ENCODE measurements at places on chromosomes 1 and 21.

DNA sequence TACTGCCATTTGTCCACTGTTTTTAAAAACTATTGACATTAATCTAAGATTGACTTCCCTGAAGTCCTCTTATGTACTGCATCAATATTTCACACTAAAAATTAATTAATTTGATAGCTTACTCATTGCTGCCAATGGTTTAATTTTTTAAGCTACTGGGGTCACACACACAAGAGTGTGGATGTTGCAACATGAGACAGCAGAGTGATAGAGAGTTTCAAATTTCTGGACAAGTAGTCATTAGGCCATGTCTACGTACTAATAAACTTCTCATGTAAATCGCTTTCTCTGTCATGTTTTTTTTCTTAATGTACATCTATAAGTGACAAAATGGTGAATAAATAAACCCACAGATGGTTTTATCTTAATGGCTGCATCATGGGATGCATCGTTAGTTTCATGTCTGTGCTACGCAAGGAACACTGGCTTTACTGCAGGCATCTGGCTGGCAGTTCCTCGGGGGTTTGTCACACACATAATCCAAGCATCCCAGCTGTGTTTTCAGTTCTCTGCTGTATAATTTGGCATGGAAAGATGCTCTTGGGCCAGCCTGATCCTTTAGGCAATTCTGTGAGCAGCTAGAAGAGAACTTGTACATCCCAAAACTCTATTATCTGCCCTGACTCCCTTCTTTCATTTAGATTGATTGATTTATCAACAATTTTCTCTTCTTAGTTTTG lies 16.4 kb upstream of the CHODL start:
- no peak for DNase-seq

DNA sequence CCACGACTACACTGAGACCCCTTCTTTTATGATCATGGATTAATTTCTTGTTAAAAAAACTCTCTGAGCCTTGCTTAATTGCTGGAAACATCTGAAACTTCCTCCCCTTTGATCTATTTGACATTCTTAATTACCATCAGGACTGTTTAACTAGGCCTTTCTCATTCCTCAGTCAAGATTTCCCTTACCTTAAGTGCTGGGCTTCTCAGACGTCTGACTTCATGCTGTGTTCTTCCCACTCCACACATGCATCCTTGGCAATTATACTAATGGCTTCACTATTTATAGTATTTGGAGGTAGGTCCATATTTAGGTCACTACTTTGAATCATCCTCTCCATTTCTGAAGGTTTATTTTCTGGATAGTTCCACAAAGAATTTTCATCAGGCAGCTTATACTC lies 341.3 kb upstream of the TMPRSS15 start:
- no peak for DNase-seq

- DNase-seq = peak; percentile 65
Observed at GRCh38 chr1:42931911-42932422, 26.7 kb downstream of the SLC2A1 start.

- DNase-seq = no peak
Observed at GRCh38 chr21:39452207-39452969, 618 bp downstream of the SH3BGR start.

DNA sequence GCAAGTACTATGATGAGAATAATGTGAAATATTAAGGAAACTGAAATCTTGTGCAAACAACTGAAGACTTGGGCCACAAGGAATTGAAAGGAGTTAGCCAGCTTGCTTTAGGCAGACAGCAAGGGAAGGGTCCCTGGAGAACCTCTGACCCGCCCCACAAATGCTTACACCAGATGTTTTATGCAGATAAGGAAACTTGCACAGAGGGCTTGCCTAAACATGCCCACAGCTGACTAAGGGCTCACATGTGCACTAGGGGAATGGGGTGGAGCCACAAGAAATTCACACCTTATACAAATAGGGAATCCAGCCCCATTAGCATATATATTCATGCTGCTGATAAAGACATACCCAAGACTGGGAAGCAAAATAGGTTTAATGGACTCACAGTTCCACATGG lies 86.1 kb upstream of the CYYR1 start:
- DNase-seq = no peak

DNA sequence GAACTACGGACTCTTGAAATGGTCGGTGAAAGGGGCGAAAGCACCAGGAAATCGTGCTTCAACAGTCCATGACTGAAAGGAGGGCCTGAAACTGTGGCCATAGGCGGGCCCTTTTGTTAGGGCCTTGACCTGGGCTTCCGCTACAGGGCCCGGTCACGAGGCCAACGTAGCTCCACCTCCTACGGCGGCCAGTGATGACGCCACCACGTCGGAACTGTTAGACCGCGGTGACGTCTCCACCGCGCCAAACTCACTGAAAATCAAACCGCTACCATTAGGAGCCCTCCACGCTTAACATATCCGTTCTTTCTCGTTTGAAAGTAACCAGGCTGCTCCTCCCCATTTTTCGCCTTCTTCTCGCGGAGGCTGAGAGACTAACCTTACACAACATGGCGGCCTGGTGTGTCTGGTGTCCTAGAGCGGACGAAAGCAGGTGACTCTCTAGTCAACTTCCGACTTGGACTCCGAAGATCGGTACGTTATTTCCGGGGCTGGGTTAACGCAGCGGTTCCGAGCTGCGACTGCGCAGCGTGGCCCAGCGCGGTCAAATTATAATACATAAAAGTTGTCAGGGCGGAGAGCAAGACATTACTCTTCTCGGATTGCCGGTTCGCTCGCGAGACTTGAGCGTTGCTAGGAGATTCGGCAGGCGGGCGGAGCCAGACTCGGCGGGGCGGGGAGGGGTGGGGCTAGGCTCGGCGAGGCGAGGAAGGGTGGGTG lies 371 bp upstream of the CACYBP start:
- peak; percentile 98 for DNase-seq

DNA sequence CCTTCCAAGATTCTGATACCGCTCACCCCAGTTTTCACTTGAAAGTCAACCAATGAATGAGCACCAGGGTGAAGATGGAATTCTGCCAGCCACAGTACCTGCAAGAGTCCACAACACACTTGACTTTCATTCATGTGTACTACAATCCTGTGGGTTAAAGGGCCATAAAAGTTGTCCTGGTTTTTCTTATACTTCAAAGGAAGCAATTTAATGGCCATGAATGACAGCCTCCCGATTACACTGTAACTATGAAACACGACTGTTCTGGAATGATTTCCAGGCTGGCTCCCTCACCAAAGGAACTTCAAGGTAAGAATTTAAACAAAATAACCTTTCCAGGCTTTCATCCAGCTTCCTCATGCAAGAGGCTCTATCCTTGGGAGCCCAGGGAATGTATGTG lies 502.8 kb downstream of the SMYD3 start:
- DNase-seq = no peak

DNA sequence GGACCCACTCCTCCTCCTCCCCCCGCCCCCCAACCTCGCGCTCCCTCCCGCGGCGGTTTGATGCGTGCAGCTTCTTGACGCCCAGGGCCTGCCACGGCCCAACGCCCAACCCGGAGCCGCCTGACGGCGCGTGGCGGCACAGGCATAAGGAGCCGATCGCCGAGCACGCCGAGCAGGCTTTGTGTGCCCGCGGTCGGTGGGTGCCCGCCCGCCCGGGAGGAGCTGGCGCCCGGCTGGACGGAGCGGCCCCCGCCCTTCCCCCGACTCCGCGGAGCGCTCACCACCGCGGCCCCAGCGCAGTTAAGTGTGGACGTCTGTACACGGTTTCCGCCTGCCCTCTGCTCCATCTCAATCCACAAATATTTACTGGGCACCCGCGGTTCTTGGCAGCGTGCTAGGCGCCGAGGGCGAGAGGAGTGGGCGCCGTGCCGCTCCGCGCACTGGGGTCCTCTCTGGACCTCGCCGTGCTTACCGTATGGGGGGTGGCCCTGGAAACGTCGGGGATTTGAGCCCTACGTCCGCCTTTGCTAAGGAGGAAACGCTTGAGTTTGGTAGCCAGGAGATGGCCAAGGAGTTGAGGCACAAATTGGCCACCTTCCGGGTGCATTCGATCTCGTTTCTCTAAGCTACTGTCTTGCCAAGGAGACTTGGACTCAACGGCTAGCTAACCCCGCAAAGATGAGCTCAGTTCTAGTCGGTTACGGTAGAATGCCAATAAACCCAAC lies 444 bp upstream of the HDGF start:
- DNase-seq = peak; percentile 96

DNA sequence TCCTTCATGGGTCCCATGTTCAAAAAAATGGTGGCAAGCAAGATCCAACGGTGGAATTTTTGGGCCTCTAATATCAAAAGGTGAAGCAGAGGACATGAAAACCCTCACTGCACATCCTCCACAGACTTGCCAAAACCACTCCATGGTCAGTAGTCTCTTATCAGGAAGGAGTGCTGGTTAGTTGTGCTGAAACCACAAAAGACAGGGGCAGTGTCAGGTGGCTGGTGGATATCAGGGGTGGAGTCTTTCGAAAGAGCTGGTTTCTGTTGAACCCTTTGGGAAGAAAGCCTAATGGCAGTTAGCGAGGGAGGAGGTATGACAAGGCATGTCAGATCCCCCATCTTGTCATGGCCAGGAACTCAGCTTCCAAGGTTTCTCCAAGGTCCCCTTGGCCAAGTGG lies 395.9 kb upstream of the CAMK1G start:
- no peak for DNase-seq

DNA sequence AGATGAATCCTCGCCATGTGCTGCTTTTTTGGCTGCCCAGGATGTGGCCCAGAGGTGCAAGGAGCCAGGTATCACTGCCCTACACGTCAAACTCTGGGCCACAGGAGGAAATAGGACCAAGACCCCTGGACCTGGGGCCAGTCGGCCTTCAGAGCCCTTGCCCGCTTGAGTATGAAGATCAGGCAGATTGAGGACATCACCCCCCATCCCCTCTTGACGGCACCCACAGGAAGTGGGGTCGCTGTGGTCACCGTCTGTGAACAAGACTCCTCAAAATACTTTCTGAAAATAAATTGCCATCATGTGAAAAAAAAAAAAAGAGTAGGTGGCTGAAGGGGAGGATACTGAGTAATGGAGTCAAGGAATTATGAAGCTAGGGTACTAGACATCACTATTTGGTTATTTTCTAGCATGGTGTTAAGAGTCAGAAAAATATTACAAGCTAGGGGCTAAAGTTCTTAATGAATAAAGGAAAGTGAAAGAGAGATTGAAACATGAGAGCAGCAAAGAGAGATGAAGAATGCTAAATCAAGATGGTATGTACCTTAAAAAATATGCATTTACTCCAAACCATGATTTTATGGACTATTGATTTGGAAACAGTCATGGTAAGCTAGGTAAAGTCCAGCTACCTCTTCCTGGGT lies 84.9 kb downstream of the CLEC20A start:
- DNase-seq = no peak

GRCh38 chr1:206590025-206590758 lies 22.1 kb downstream of the EIF2D start:
- DNase-seq = peak; percentile 37

GRCh38 chr1:26233903-26234643 lies at the start of gene CEP85:
CEP85 (plus strand) TSS chr1:26234200; CDS start chr1:26239784, 5,584 bp downstream.
- DNase-seq = peak; percentile 97

DNA sequence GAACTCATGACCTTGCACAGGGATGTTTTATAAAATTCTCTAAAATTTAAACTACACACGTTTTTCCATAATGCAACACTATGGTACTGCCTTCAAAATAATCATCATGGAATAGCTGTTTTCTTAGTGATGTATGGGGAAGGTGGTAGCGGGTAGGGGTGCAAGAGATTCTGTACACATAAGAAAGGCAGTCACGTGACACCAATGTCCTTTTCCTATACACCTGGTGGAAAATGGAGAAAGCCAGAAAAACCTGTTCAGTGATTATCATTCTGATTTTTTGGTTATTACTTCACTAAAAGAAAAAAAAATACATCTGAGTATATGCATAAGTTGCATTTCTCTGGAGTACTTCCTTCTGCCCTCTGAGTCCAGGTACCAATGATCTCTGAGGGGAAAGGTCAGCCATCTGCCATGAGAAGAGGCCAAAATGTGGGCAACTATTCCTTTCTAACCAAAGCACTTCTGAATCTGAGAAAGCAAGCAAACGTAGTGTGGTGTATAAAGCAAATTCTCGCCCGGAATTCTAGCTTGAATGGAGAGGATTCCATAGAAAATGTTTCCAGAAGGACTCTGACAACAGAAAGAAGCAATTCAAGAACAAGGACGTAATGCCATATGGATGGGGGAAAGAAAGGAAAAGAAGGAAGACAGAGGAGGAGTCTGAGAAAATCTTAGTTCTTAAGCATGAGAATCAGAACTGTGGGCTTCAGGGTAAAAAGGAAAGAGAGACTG lies 137.3 kb downstream of the RERE start:
- DNase-seq = no peak

DNA sequence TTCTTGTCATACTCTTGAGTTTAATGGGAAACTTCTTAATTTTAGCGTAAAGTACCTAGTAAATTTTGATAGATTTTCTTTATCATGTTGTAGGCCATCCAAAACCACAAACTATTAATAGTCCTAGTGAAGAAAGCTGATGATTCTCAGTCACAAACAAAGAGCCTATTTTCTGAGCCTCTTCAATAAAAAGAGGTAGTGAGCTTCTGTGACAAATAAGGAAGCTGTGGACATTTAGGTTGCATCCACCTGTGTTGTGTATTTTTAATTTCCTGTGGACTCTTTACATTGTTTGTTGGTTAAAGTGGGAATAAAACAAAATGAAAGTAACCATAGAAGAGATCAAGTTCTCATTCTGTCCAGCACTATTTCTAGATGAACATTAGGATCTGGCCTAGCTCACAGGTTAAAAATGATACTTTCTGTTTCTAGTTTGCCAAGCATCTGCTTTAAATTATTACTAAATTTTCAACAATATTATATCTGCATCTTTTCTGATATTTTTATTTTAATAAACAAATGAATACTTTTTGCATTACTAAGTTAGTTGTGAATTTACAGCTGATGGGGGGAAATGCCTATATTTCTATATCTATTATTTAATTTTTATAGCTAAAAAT lies 702.2 kb upstream of the ADGRL4 start:
- DNase-seq = no peak

DNA sequence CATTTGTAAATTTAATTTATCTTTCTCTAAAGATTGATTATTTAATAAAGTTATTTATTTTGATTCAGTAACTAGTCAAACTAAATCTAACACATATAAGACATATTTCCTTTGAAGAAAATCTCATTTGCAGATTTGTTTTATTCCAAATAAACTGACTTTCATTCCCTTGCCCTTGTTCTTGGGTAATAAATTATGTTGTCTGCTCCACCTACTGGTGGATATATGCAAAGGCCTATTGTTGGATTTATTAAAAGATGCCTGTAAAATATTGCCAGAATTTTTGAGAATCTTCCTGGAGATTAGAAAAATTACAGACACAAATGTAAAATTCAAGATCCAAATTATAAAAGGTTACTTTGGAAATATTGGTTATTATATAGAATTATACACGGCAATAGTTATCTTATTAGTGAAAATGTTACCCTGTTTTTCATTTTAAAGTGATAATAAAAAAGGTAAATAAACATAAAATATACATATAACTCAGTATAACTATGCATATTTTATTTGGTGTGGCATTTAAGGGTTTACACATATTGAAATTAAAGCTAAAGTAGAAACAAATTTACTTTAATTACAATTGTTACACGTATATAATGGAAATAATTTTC lies 116.1 kb downstream of the SPATA17 start:
- DNase-seq = no peak

Measured in activated CD4-positive, CD25-positive, alpha-beta regulatory T cell (primary cell).